ENCODE measurements at places on chromosomes 13 and 19. TPM values are rescaled to one million over a fixed set of nuclear protein-coding genes. Genes with fewer than 3 reads are reported as not detected.

GRCh38 chr13:19089315-19089714, 92.3 kb downstream of the TUBA3C start:
- no peak for DNase-seq

Gene FGF9
- 0.21 TPM for total RNA-seq

DNA sequence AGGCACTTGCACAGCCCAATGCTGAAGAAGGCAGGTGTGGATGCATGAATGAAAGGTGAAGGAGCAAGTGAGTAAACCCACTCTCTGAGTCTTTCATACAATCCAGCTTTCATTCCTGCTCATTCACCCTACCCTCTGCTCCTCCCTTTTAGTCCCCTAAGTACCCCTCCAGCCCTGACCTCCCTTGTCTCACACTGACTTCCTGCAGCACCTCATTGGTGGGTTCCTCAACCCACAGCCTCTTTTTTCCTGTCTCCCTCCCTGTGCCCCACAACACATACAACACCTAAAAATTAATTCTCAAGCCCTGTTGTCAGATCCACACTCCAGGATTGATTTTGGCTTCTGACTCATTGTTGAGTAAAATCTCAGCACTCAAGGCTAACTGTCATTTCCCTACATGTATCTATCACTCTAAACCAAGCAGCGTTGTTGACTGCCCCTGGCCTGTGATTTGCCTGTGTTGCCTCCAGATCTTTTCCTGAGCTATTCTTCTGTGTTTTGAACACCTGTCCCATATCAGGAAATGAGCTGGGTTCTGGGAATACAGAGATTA, 177.3 kb upstream of the SERP2 start:
- no peak for DNase-seq

GRCh38 chr19:45428384-45429231, 4.9 kb upstream of the ERCC1 start:
- no peak for DNase-seq

DNA sequence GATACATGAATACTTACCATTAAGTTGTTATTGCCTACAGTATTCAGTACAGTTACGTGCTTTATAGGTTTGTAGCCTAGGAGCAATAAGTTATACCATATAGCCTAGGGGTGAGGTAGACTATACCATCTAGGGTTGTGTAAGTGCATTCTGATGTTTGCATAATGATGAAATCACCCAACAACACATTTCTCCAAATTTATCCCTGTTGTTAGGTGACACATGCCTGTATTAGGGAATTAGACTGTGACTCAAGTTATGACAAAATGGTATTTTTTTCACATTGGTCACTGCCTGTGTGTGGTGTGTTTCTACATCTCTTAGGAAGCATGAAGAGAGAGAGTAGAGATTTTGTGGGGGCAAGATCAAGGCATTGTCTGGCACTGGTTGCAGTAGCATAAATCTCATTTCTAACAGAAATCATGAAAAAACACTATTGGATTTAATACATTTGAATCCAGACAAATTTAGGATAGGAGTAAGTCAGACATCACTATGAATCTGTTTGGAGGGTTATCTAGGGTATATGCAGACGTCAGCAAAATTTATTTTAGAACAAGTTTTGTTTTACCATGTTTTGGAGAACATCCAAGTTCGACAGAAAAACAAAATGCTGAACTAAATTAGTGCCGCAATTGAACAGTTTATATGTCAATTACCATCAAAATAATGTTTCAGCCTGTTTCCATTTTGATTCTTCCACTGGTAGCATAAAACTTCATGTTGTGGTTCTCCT, 332.1 kb downstream of the LMO7 start:
- DNase-seq = no peak

Gene RFPL4A
- total RNA-seq = not detected

Gene C1QTNF9B
- not detected for total RNA-seq

Gene PCSK4
- total RNA-seq = 4.1 TPM
